ENCODE measurements at places on chromosomes 4 and X. TPM values are rescaled to one million over a fixed set of nuclear protein-coding genes. Genes with fewer than 3 reads are reported as not detected.

- peak; percentile 31 for DNase-seq
Observed at GRCh38 chr4:122224348-122224747, 72.2 kb downstream of the BLTP1 start.

DNA sequence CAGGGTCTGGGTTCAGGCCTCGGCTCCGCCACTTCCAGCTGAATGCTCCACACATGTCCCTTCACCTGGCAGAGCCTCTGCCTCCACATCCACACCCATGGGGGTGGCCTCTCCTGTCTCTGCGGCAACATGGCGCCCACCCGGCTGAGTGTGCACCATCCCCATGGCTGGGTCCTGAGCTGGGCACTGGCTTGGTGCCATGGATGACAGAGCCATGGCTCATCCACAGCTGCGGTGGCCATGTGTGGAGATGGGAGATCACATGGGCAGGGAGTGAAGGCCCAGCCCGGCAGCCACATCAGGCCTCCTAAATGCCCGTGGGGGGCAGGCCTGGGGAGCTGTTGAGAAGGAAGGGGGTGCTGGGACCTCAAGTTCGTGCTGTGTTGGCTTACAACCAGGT lies 213.7 kb downstream of the AFAP1 start:
- no peak for DNase-seq

GRCh38 chr4:37068580-37068979 lies 176.0 kb upstream of the NWD2 start:
- no peak for DNase-seq

DNA sequence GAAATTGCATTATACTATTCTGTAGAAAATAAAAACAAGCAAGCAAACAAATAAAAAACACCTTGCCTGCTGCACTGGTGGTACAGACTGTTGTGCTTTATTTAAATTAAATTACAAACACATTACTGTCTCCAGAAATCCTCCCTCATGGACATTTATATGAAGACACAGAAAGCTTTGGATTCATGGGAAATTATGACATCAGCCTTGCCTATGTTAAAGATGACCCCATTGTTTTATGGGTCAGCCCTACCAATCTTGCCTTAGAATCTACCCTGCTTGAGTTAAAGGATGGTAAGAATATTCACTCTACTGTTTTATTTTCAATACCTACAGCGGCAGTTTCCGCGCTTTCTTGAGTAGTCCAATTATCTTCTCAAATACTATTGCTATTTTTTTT lies 1379.9 kb downstream of the TECRL start:
- DNase-seq = no peak

The AVPR2 gene
- polyA plus RNA-seq = not detected

- no peak for DNase-seq
Observed at GRCh38 chr4:10981576-10981975, 297.0 kb upstream of the CLNK start.

- DNase-seq = no peak
Observed at GRCh38 chrX:130171446-130172126, at the start of gene RAB33A. Gene RAB33A, plus strand, starts transcription at chrX:130171962. Its CDS starts 101 bp downstream, at chrX:130172063.

DNA sequence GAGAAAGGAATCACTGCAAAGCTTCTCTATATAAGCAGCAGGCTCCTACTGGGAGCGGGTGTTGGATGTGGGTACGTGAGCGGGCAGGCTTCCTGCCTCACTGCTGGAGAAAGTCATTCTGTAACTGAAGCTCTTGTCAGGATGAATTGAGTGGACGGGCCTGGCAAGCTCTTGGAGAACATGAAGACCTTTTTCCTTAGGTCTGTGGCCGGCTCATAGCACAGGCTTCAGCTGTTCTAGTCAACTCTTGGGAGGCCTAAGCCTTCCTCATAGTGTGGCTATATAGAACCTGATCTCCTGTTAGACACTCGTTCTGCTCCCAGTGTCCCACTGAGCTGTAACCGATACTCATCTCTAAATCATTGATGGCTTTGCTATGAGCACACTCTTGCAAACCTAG lies 108.2 kb upstream of the GPC4 start:
- no peak for DNase-seq

The USP9X gene
- 19.0 TPM for polyA plus RNA-seq

The ETDA gene
- not detected for polyA plus RNA-seq

GRCh38 chrX:129736491-129736890 lies 2.3 kb upstream of the XPNPEP2 start:
- DNase-seq = no peak

GRCh38 chrX:133838761-133839676 lies 146.4 kb downstream of the GPC3 start:
- DNase-seq = peak; percentile 42

The CYSLTR1 gene
- not detected for polyA plus RNA-seq
